ENCODE measurements at places on chromosomes 2 and 18. TPM values are rescaled to one million over a fixed set of nuclear protein-coding genes. Genes with fewer than 3 reads are reported as not detected.

DNA sequence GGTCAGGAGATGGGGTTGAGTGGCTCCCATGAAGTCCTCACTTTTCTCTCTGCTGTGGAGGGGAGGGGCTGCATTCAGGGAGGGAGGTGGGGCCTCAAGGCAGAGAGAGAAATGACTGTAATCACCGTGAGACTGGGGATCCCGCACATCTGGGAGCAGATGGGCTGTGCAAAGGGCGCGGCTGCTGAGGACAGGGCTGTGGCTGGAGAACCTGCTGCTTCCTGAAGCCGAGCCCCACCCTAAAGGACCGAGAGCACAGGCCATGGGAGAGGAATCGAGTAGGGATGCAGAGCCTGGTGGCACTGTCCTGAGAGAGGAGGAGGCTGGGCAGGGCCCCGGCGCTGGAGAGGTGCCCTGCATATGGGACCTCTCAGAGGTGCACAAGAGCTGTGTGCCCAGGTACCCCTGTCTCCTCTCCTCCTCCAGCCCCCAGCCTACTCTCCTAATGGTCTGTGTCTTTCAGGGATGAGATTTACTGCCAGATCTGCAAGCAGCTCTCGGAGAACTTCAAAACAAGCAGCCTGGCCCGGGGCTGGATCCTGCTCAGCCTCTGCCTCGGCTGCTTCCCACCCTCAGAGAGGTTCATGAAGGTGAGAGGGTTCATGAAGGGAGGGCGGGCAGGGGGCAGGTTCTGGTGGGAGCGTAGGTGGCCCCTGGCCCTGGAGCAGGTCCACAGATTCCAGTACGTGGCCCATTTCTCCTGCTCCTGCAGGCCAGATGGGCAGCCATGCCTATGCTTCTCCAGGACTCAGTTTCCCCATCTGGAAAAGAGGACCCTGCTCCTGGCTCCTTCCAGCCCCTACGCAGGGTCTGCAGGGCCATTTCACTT is 25.9 kb upstream of the GPR17 start:
- no peak for DNase-seq

- DNase-seq = peak; percentile 93
Observed at GRCh38 chr2:199471443-199472057, 13.8 kb upstream of the SATB2 start.

DNA sequence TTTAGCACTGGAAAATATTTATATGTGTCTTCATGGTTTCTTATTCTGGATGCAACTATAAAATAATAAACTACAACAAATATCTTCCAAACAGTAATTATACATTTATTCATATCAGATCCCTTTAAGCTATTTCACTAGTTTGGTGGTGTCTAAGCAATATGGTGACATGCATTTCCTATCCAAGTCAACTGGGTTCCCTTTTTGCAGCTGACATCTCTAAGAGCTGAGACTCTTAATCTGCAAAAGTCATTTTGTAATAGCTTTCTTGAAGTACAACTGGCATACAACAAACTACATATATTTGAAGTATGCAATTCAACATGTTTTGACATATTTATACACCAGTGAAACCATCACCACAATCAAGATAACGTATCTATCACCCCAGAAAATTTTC is 59.9 kb upstream of the SLC1A4 start:
- no peak for DNase-seq

- no peak for DNase-seq
Observed at GRCh38 chr2:28363686-28364280, 28.9 kb upstream of the FOSL2 start.

GRCh38 chr18:61855449-61856378 is 37.1 kb downstream of the RNF152 start:
- no peak for DNase-seq

DNA sequence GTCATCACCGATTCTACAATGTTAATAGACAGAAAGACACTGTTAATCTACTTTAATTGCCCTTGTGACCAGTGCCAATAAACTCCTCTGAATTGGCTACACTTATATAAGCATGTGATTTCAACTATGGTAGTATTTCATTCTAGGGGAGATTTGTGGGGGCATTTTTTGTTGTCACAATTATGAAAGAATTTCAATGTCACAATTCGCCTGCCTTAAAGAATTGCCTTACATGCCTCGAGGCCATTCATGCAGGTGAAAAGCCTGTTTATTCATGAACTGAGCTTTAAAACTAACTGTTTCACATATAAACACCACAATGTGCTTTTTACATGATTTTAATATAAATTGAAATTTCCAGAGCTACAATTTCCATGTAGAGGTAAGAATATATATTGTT is 162.8 kb downstream of the GCA start:
- no peak for DNase-seq

DNA sequence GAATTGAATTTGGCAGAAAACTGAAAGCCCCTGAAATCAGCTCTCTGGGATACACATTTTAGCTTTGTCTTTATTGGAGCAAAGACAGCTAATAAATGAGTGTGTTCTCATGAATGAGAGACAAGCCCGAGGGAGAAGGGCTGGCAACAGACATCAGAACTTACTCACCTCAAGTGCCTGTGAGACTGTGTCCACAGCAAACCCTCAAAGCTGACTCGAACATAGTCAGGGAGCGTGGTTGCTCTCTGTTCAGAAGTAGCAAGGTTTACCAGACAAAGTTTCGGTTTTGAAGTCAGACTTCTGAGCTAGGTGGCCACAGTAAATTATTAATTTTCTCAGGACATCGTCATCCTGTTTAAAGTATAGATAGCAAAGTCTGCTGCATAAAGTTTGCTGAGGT is 207.9 kb downstream of the CMPK2 start:
- no peak for DNase-seq

GRCh38 chr2:176653479-176654443 is 384.5 kb downstream of the MTX2 start:
- peak; percentile 81 for DNase-seq

- no peak for DNase-seq
Observed at GRCh38 chr2:108604196-108604595, 69.9 kb downstream of the LIMS1 start.

GRCh38 chr18:67919316-67919715 is 402.8 kb upstream of the DSEL start:
- DNase-seq = no peak

GRCh38 chr2:24429197-24430074 is 61.6 kb upstream of the NCOA1 start:
- no peak for DNase-seq

DNA sequence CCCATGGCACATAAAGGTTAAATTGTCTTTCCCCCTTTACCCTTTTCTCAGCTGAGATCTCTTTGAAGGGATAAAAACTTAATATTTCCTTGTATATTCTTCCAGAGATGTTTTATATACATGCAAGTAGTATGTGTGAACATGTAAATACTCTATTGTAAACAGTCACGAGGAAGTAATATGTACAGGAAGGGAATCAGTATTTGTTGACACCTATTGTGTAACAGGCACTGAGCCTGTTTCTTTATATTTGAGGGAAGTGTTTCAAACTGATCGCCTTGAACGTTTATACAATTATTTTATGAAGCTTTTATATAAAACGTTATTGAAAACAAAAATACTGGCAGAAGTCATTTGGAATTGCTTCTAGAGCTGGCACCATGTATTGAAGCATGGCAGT is 13.2 kb downstream of the RALBP1 start:
- no peak for DNase-seq

DNA sequence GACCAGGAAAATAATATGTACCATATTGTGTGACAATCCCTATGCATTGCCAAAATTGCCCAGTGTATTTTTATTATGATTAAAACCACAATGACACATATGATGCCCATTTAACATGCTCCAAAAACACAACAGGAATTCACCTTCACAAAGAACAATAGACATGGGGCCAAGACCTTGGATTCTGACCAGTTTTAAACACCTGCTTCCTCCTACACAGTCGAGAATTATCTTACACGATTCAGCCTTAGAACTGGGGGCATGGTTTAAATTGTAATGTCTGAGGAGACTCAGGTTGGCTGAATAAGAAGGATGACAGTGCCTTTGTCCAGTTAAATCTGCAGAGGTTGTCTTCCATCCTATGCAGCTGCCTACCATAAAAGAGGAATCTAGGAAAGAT is 212.7 kb downstream of the PLCL1 start:
- no peak for DNase-seq

DNA sequence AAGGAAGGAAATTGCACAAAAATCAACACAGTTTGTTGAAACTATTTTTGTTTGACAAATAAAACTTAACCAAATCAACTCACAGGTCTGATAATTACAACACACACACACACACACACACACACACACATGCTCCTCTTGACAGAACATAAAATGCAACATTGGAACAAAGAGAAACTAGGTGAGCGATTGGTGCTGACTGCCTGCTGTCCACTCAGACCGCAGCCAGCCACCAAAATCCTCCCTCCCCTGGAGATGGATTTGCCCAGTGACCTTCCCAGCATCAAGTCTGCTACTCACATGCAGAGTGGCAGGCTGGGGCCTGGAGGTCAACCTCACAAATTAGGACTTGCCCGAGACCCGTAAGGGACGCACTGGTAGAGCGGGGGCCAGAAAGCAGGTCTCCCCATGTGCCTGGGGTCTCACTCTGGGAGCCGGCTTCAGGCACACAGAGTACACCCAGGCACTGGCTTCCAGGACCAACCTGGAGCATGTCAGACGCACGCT is 61.4 kb downstream of the DIPK1C start:
- DNase-seq = no peak

DNA sequence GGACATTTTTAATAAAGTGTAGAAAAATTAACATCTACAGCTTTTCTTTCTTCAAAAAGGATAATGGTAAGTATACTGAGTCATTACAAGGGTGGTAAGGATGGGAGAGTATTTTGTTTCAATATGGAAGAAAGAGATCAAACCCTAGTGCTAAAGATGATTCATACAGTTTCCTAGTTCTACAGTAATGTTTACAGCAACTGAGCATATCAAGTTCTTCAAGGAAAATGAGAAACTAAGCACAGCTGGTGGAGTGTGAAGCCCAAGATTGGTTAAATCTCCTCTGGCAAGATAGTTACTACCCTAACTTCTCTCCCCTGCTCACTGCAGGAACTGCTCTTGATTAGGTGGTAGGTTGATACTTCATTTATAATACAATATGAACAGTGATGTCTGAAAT is 467.5 kb downstream of the XIRP2 start:
- no peak for DNase-seq

GRCh38 chr2:23411752-23412431 is 26.9 kb downstream of the KLHL29 start:
- no peak for DNase-seq

DNA sequence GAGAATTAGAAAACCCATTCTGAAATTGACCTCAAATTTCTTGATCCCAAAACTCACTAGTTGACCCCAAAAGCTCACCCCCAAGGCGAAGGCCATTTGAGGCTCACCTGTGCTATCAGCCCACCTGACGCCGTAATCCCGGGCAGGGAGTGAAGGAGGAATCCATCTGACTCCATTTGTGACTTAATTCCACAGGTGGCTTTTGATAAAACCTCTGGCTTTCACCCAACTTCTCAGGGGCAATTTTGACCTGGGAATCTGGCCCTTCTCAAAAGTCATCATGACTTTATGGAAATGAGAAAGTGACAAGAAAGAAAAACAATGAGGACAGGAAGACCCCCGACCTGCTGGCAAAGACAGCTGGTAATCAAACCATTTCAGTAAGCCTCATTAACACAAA is 86.9 kb upstream of the SALL3 start:
- no peak for DNase-seq

- DNase-seq = no peak
Observed at GRCh38 chr2:1248187-1248586, 165.1 kb upstream of the TPO start.

GRCh38 chr2:54615832-54616534 is 107.5 kb upstream of the EML6 start:
- no peak for DNase-seq

DNA sequence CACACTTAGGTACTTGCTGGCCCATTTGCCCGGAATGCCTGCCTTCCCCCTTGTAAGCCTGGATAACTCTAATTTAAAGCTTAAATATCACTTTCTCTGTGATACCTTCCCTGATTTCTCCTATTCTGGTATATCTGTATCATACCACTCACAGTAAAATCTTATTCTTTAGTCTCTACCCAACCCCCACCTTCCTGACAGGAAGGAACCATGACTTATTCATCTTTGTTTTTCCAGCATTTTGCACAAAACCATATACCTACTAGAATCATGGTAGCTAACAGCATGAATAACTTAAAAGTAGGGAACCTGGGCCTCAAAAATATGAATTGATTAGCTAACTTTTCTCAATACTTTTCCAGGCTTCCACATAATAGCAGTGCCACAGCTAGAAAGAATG is 111.5 kb downstream of the GFPT1 start:
- DNase-seq = no peak

GRCh38 chr2:158038901-158039300 is 62.8 kb upstream of the UPP2 start:
- no peak for DNase-seq

GRCh38 chr2:38433607-38433975 is 56.5 kb upstream of the ATL2 start:
- DNase-seq = no peak

- DNase-seq = no peak
Observed at GRCh38 chr2:1626271-1626681, 118.0 kb downstream of the PXDN start.

DNA sequence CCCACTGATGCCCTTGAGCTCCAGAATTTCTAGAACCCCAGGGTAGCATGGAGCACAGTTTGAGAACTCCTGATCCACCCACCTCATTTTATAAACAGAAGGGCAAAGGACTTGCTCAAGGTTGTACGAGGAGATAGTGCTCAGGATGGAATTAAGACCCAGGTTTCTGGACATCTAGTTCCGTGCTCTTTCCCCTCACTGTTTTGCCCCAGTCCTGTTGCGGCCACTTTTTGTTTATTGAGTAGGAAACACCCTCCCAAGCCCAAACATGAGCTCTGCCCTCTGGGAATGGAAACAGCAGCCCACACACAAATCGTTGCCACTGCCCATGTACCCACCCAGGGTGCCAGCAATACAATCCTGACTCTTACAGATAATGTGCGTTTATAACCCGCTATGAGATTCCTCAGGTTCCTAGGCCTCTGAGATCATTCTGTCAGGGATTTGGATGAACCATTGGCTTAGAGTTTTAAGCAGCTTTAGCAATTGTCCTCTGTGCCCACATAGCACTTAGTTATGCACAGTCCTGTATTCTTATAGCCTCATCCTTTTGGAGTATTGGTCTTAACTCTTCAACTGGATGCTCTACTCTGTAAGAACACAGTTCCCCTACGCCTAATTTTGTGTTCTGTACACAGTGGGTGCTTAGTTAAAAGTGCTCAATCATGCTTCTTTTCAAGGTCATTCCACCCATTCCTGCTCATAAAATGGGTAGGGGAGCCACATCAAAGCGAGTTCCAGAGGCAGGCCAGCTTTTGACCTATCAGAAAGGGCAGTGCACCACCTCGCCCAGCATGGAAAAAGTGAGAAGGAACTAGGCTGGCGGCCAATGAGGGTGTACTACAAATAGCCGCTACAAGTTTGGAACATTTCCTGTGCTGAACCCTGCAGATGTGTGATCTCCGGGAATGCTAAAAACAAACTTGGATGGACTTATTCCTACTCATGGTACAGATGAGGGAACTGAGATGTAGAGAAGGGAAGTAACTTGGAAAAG is 60.3 kb upstream of the IGFBP2 start:
- DNase-seq = no peak

MARCHF4 gene
- total RNA-seq = 0.46 TPM

LAMA1 gene
- 95.4 TPM for total RNA-seq

GALNT14 gene
- total RNA-seq = 6.0 TPM

TMEM247 gene
- not detected for total RNA-seq

TCF4 gene
- 161 TPM for total RNA-seq

GKN1 gene
- total RNA-seq = not detected

CD302 gene
- total RNA-seq = 1.1 TPM

BOLL gene
- not detected for total RNA-seq

PLCL1 gene
- total RNA-seq = 0.41 TPM

GDF7 gene
- total RNA-seq = not detected

SMAD4 gene
- total RNA-seq = 168 TPM
